ENCODE measurements at places on chromosomes 1 and 21.

DNA sequence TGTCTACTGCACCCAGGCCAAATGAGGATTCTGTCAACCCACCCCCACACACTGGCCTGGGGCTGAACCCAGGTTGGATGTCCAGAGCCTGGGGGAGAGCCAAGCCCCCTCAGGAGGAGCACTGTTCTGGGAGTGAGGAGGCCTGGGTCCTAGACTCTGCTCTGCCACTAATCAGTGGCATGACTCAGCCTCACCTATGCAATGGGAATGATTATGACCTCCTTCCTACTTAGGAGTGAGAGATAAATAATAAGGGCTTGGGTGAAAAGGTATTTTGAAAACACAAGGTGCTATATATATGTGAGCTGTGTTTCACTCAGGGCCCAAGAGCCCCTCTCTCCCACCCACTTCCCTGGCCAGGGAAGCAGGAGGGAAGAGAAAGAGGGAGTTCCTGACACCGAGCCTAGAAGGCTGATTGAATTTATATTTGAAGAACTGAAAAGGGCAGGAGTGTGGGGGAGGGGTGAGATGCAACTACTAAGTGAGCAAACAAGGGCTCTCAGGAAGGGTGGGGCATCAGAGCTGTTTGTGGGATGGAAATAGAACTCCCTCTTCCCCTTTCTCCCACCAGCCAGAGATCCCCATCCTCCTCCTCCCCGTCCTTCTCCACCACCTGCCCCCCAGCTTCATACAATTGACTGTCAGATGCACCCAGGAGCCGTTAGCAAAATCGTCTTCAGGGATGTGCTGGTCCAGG lies 8.2 kb downstream of the IGSF9 start:
- DNase-seq = no peak

GRCh38 chr1:197928849-197929336 lies 11.7 kb downstream of the LHX9 start:
- DNase-seq = no peak

DNA sequence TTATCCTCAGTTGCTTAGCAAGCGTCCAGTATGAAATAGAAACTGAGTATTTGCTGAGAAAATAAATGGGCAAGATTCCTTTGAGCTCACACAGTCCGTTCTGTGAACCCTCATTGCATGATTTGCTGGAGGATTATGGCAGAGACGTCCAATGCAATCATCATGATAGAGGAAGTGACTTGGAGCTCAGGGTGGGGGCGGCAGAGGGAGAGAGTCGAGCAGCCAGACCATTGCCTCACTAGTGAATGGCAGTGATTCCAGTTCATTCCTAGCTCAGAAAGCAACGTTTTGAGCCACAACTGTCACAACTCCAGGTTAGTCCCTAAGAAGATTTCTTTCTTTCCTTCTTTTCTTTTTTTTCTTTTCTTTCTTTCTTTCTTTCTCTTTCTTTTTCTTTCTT lies 27.5 kb upstream of the COL9A2 start:
- no peak for DNase-seq

DNA sequence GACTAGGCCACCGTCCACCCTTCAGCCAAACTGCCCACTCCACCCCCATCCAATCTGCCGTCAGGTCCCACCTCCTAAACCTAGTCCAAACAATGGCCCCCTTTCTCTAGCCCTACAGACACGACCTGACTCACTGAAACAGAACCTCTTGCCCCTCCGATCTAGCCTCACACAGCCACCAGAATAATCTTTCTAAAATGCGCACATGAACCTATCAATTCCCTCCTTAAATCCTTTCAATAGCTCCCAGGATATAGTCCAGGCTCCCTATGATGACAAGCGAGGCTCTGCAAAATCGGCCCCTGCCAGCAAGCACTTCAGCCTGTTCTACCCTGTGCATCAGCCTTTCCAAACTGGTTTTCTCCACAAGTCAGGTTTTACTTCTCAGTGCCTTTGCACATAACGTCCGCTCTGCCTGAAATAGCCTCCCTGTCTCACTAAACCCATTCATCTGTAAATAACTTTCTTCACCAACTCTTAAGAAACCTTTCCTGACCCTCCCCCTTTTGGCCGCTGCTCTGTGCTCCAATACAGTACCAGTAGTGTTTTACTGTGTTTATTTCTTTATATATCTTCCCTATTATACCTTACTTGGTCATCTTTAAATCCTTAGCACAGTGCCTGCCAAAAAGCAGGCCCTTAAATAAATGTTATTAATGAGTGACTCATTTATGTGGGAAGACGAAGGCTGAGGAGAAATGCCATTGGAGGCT lies 9.0 kb upstream of the CDC20 start:
- DNase-seq = no peak

- DNase-seq = no peak
Observed at GRCh38 chr1:94408104-94408830, 9.9 kb upstream of the ABCD3 start.

Data from stimulated activated CD4-positive, alpha-beta T cell treated with anti-CD3 and anti-CD28 coated beads, TNF-alpha, amount 100 ng/mL, for 24 hours (primary cell).